NCI-H69 (cell line): ENCODE measurements at places on chromosomes 1 and 21.

DNA sequence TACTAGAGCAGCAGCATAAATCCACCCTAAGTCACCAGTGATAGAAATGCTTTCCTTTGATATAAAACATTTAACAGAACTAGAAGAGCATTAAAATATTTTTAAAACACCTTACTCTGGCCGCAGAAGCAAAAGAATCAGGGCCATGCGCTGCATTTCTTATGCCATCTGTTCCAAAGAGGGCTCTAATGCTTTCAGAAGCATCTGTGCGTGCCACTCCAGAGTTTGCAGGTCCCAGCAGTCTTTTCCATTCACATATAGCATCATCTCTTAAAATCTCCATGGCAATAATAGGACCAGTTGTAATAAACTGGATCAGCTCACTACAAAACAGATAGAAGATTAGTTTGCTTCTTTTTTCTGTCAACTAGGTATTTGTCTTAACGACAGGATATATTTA is 69.2 kb downstream of the NME7 start:
- peak; percentile 29 for DNase-seq

DNA sequence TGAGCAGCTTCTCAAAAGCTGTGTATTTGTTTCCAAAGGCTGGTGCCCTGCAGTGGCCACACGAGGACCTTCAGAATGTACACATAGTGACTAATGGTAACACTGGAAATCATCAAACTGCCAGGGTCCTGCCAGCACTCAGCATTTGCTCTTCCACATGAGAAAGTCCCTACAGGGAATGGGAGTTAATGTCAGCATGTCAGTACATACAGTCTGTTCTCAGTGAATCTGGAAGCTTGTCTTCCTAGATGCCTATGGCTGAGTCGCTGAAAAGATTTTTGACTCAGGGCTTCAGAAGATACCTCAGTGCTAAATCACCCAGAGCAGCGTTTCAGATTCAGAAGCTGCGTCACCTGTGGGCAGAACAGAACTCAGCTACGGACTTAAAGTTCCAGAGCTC is 108.2 kb downstream of the CDC7 start:
- peak; percentile 14 for DNase-seq

- DNase-seq: no peak
These were observed 6.9 kb downstream of the DCST1 start for GRCh38 chr1:155040358-155041093.

DNA sequence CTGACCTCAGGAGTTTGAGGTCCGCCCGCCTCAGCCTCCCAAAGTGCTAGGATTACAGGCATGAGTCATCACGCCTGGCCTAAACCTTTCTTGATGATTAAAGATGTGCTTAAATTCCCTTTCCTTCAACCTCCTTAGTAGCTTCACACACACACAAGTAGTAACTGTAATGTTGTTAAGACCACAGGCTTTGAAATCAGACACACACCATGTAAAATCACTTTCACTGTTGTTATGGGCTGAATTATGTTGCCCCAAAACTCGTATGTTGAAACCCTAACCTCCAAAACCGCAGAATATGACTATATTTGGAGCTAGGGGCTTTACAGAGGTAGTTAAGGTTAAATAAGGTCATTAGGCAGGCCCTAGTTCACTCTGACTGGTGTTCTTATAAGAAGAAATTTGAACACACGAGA is 180.2 kb downstream of the NR5A2 start:
- DNase-seq: no peak

DNA sequence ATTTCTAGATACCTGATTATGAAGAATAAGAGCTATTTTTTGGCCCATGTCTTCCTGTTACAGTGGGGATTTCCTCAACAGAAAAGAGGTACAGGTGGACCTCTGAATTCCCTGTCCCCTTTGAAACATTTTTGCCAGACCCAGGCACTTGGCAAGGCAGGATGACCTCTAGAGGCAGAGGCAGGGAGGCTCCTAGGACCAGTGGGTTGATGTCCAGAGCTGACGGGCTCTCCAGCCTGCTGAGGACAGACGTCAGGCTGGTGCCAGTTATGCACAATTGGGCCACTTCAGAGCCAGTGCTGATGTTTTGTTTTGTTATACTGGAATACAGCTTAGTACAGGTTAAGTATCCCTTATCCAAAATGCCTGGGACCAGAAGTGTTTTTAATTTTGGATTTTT is 18.5 kb upstream of the A3GALT2 start:
- DNase-seq: no peak
